ENCODE measurements at places on chromosomes 5 and 9.

GRCh38 chr5:66354422-66354821 is 210.3 kb downstream of the SREK1 start:
- no peak for DNase-seq

DNA sequence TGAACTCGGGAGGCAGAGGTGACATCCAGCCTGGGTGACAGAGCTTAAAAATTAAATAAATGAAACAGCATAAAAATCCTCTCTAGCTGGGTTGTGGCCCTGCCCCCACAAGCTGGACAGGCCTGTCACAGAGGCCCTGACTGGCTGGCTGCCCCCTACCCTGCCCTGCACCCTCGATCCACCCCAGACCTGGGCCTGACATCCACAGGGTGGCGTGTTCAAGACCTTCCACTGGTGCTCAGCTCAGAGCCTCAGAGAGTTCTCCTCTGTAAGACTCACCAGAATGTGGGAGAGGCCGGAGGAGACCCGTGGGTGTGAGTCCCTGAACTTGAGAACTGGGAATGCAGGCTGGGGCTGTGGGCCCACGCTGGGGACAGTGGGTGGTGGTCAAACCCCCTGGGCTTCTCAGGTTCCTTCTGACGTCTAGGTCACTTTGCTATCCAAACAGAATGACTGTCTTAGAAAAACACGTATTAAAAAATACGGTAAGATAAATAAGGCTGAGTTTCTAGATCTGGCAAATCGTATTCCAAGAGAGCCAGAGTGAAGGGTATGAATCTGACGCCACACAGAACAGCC is 9.7 kb upstream of the WDR38 start:
- no peak for DNase-seq

DNA sequence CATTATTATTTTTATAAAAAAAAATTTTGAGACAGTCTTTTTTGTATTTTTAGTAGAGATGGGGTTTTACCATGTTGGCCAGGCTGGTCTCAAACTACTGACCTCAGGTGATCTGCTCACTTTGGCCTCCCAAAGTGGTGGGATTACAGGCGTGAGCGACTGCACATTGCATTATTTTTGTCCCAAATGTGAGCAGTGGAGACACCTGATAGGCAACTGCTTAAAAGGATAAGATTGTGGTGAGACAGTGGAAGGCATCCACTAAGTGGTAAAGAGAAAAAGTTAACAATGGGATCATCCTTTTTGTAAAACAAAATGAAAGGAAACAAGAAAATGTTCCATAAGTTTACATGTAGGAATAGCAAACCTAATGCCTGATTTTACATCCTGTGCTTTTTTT is 2.0 kb upstream of the CENPH start:
- DNase-seq: no peak

- DNase-seq: no peak
Observed at GRCh38 chr5:58731641-58732040, 148.8 kb downstream of the RAB3C start.

DNA sequence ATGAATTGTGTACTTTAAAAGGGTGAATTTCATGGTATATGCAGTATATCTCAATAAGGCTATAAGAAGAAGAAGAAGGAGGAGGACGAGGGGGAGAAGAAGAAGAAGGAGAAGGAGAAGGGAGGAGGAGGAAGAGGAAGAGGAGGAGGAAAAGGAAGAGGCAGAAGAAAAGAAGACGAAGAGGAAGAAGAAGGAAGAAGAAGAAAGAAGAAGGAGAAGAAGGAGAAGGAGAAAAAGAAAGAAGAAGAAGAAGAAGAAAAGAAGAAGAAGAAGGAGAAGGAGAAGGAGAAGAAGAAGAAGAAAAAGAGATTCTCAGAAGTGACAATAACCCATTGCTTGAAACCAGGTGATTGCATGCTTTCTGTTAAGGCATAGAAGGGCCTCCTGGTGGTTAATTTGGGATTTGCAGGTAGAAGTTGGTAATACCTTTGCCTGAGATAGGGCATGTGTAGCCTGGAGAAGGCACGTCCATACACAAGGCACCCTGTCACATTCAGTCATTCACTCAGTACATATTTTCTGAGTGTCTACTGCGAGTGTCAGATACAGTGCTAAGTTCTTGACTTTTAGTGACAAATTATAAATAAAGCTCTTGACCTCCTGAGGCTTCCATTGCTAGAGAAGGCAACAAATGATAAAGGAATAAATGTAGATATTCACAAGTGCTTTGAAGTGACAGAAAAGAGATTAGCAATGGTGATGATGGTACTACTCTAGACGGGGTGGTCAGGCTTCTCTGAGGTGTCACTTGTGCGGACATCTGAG is 231.3 kb downstream of the NPR3 start:
- DNase-seq: no peak

- no peak for DNase-seq
Observed at GRCh38 chr5:151758141-151758429, 346 bp downstream of the ATOX1 start.

GRCh38 chr9:101791938-101792337 is 53.5 kb upstream of the GRIN3A start:
- no peak for DNase-seq

GRCh38 chr9:133773889-133774655 is 35.9 kb upstream of the SARDH start:
- DNase-seq: no peak

- DNase-seq: no peak
Observed at GRCh38 chr5:123455640-123456039, 32.4 kb upstream of the CEP120 start.

GRCh38 chr5:2752059-2752820 is 763 bp upstream of the IRX2 start:
- no peak for DNase-seq
